ENCODE measurements at places on chromosomes 2 and 18.
A peak's percentile ranks its signal among the peaks of the same experiment; 100 is the strongest.

DNA sequence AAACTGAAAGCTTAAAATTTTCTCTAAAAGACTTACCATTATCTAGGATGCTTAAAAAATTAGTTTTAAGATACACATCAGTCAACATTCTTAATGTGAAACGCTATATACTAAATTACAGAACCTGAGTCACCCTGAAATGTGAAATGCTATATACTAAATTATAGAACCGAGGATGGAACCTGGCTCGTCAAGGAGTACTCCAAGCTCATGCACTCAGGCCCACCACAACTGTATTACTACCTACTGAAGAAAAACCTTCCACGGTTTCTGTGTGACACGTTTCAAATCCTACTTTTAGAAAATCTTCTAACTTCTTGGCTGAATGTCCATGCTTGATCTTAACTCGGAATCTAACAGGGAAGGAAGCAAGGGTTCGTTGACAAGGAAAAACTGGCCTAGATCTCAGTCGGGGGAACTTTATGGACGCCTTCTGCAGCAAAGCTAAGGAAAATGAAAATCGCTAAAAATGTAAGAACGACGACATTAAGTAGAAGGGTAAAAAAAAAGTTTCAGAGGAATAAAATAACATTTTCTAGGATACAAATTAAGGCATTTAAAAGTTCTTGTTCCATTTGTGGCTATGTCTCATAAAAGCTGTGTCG, 1.4 kb downstream of the PRKD3 start:
- DNase-seq: no peak

GRCh38 chr2:229715895-229716507, 1.6 kb upstream of the DNER start:
- DNase-seq: no peak

DNA sequence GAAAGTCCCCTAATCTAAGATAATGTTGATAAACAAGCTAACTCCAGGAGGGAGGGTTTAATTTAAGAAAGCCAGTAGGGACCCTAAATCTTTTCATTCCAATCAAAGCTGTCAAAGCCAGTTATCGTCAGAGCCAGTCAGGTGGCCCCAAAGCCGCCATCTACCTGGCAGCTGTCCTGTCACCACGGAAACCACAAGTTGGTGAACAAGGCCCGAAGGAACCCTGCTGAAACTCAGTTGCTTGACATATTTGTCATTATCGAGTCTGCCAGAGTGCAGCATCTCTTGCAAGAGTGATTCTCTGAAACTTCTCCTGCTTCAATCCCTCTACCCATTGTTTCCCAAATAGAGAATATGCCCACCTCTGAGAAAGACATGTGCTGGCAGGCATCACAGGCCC, 30.8 kb upstream of the POLE4 start:
- DNase-seq: no peak

DNA sequence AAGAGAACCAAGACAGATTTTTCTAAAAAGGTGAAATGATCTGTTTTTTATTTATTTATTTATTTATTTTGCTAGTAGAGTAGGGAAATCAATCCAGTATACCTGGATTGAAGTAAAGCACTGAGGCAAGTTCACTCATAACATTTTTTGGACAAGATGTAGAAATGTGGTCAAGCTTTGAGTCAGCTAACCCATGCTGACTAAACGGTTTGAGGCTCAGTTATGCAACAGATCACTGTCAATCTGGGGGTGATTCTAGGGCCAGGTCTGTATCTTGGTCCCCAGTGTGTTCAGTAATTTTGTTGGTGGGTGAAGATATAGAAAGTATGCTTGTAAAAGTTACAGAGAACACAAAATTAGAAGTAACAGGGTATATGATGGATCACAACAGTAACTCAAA, 60.2 kb downstream of the RMDN2 start:
- peak; percentile 72 for DNase-seq

DNA sequence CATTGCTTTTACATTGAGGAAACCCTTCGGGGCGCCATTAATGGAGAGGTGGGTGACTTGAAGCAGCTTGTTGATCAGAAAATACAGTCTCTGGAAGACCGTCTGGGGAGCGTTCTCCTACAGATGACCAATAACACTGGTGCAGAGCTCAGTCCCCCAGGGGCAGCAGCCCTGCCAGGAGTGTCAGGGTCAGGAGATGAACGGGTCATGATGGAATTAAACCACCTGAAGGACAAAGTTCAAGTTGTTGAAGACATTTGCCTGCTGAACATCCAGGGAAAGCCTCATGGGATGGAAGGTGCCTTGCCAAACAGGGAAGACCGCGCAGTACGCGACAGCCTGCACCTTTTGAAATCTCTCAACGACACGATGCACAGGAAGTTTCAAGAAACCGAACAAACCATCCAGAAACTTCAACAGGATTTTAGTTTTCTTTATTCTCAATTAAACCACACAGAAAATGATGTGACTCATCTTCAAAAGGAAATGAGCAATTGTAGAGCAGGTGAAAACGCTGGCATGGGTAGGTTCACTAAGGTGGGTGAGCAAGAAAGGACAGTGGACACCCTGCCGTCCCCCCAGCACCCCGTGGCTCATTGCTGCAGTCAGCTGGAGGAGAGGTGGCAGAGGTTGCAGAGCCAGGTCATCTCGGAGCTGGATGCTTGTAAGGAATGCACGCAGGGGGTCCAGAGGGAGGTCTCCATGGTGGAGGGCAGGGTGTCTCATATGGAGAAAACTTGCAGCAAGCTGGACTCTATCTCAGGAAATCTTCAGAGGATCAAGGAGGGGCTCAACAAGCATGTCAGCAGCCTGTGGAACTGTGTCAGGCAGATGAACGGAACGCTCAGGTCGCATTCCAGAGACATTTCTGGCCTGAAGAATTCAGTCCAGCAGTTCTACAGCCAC, 45.0 kb downstream of the EMILIN2 start:
- DNase-seq: no peak

GRCh38 chr18:58894930-58895329, 30.3 kb downstream of the ZNF532 start:
- no peak for DNase-seq

GRCh38 chr2:220226546-220226945, 599.1 kb downstream of the SLC4A3 start:
- DNase-seq: no peak

GRCh38 chr18:29012364-29012763, 835.4 kb upstream of the CDH2 start:
- no peak for DNase-seq

DNA sequence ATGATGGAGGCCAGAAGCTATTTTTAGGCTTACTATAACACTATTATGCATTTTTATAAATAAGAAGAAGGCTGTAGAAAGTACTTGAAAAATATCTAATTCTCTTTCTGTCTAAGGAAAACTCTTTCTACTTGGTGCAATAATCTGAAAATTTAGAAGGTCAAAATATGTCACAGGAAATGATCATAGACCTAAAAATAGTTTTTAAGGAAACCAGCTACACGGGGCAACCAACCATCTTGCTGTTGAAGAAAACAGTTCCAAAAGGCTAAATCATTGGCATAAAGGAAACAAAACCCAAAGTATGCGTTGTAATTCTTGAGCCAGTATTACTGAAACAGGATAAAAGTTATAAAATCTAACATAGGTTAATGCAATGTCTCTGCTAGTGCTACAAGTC, 40.2 kb downstream of the SOCS6 start:
- DNase-seq: no peak

DNA sequence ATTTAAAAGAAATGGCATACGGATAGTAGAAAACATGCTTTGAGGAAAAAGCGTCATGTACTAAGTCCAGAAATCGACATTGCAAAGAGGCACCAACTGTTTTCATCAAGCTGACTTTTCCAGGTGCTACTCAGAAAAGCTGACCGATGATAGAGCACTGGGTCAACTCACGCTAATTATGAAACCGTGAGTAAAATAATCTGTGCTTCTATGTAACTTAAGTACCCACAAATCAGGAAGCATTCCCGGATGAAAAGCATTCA, 353 bp upstream of the NUP35 start:
- no peak for DNase-seq

DNA sequence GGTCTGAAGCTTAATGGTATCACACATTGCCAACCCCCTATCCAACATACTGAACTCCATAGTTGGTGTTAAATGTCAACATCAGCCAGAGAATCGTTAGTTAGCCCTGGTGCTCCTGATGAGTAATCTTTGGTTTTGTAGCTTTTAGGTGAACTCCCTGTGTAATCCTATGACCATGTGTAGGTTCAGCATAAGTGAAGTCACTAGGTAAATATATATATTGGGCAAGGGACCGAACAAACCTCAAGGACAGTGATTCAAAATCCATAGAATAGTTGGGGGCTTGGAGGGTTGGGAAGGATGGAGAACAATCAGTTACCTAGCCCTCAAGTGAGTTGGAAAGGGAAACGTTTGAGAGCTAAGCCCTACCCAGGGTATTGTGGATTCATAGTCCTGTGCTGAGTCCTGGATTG, 16.0 kb upstream of the AP1S3 start:
- no peak for DNase-seq

- DNase-seq: peak; percentile 82
Observed at GRCh38 chr2:43226955-43227829, 786 bp upstream of the ZFP36L2 start.

GRCh38 chr18:23710068-23710527, 20.8 kb downstream of the LAMA3 start:
- no peak for DNase-seq

- no peak for DNase-seq
Observed at GRCh38 chr2:189628817-189629530, 32.3 kb upstream of the ASNSD1 start.

DNA sequence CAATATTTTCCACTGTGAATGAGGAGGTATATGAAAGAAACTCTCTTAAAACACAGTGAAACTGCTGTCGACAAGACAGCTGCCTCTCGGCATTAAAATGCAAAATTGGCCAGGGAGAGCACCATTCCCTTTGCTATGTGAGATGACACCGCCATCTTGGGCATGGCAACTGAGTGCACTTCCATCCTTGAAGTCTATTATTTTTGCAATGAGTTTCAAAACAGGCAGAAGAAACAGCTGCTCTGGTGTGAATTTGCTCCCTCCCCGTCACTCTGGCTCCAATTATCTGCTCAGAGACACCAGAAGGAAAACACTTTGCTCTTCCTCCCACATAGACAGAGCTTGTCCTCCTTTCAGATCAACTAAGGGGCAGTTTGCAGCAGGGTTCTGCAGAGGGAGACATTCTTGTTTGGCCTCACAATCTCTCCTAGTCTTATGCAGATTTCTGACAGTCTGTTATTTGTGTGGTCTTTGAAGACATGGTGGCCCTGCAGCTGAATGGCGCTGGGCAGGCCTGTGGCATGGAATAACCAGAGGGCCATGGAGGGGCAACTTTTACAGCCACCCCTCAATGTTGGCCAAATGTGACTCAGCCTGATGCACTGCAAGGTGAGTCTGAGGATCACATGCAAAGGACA, 48.6 kb upstream of the SEC11C start:
- DNase-seq: no peak

- peak; percentile 92 for DNase-seq
Observed at GRCh38 chr2:128260239-128261138, 58.2 kb downstream of the HS6ST1 start.

- no peak for DNase-seq
Observed at GRCh38 chr2:201961401-201961800, 72.3 kb upstream of the FZD7 start.

- no peak for DNase-seq
Observed at GRCh38 chr2:106932644-106933043, 46.7 kb upstream of the ST6GAL2 start.

DNA sequence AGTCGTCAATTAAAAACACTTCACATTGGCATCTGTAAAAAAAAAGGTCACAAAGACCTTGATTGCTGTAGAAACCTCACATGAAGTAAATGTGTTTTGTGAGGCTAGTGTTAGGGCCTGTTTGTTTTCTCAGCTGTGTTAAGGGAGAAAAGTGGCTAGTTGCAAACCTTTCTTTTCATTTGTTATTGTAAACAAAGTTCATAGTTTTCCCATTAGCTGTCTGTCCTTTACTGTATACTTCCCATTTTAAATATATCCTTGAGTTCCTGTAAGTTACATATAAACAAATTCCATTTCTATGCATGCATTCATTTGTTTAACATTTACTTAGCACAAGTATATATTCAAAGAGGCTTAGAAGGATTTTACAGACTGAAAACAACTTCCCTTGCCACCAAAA, 1250.2 kb downstream of the LRP1B start:
- no peak for DNase-seq

DNA sequence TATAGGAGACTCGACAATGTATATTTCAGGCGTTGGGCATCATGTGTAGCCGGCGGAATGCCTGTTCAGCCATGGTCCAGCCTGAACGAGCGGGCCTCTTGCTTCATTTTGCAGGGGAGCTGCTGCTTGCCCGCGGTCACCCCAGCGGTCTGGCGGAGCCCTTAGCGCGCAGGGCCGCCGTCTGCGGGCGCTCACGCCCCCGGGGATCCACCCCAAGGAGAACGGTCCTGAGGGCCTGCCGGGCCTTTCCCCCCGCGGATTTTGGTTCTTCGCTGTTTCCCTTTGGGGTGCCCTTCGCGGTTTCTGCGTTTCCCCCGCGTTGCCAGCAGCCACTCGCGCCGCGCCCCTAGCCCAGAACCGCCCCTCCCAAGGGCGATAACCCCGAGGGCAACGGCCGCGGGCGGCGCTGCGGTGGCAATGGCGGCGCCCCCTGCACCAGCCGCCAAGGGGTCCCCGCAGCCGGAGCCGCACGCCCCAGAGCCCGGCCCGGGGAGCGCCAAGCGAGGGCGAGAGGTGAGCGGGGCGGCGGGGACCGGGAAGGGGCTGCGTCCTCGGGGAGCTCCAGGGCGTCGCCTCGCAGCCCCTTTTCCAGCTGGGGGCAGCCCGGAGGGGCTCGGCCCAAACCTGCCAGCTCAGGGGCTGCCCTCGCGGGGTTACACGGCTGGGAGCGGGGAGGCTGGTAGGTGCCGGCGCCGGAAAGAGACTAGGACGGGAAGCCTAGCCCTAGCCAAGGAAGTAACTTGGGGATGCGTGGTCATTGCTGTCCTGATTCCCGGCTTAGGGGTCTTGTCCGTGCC, at the start of gene MFSD2B:
MFSD2B (plus strand) TSS at position 406 of the 797 bp plus-strand sequence; CDS start at position 418, 12 bp downstream.
- peak; percentile 71 for DNase-seq

DNA sequence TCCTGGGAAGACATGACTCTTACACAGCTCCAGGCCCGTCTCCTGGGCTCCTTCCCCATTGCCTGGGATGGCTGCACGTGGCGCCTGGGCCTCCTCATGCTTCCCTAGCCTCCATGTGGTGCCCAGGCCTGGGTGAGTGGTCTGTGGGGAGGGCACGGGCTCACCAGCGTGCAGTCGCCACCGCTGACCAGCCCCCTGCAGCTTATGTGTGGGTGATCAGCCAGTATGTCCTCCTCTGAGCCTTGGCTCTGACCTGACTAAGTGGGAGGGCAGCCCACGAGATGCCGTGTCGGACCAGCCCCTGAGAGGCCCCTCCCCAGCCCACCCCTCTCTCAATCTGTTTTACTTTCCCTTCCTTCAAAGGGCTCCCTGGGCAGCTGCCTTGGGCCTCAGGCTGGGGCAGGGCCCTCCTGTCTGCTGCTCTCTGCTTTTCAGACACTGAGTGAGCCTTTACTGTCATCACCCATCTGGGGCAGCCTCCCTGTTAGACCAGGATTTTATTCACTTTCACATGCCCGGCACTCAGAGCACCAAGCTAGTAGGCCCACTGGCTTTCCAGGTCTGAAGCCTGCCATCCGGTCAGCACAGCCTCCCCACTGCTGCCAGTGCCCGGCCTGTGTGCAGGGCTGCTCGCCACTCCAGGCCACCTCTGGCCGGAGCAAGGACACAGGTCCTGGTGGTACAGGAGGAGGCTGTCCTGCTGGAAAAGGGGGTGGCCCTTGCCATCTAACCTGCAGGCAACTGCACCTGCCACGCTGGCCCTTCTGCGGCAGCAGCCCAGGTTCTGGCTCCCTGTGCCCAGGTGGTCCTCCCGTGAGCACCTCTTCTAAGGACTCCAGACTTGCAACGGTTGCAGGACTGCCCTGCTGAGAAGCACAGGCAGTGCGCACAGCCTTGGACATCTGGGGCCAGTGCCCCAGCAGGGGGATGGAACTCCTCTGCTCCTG, 84.9 kb upstream of the HPCAL1 start:
- DNase-seq: no peak
